ENCODE measurements at places on chromosomes 3 and 15.

- no peaks in the 10 kb centered on the region for H3K4me1 ChIP-seq
- peaks cover 75% of the 10 kb centered on the region for H3K36me3 ChIP-seq
- DNase-seq = no peak
- H3K27me3 ChIP-seq = no peaks in the 10 kb centered on the region
- no peak overlapping the region for H3K27ac ChIP-seq
Observed at GRCh38 chr3:101791778-101792177, 12.8 kb downstream of the NXPE3 start.

GRCh38 chr3:135918600-135918999 lies 46.9 kb upstream of the PPP2R3A start:
- no peaks in the 10 kb centered on the region for H3K27me3 ChIP-seq
- H3K36me3 ChIP-seq = no peaks in the 10 kb centered on the region
- no peak overlapping the region for H3K4me3 ChIP-seq
- DNase-seq = no peak
- peaks cover 3% of the 10 kb centered on the region for H3K4me1 ChIP-seq

DNA sequence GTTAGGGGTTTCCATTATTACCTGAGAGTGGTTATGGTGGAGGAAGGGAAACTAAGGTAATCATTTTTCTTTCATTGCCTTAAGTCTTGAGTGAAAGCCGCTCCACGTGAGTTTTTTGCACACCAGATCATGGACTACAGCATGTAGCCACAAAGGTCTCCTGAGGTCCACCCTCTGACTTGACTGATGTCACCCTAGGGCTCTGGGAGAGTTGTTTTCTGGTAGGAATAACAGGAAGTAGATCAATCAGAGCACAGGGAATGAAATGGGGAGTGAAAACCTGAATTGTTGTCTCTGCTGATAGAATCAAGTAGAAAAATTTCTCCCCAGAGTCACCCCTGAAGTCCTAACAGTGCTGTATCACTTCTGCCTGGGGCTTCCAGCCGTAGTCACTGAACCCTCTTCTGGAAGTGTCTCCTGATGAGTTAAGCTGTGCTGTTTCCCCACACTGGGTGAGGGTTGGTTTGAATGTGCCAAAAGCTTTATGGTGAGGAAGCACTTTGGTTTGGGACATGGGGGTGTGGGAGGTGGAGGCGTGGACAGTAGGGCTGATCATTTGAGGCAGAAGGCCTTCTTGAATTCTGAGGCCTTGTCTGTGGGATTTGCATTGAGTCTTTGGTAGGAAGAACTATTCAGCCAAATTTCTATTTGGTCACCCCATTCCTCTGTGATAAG lies 64.3 kb downstream of the SLCO3A1 start:
- H3K36me3 ChIP-seq = peaks cover 10% of the 10 kb centered on the region
- H3K27ac ChIP-seq = peak overlapping the region; percentile 51
- H3K27me3 ChIP-seq = no peaks in the 10 kb centered on the region

DNA sequence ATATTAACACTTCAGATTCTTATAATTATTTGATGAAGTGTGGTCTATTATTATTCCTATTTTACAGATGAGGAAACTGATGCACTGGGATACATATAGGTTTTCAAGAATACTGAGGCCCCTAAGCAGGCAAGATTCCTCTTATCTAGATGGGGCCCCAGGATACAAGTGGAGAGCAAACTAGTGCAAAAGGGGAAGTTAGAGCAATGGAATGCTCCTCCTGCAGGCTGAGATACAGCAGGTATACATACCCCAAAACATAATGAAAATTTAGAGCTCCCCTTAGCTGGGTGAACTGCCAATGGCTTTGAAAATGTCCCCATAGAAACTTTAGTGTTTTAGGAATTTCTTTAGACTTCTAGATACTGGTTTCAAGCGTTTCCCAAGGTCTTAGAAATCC lies 247.1 kb downstream of the CHST2 start:
- H3K4me1 ChIP-seq = no peaks in the 10 kb centered on the region
- H3K27ac ChIP-seq = no peak overlapping the region
- H3K36me3 ChIP-seq = no peaks in the 10 kb centered on the region
- no peak overlapping the region for H3K4me3 ChIP-seq

GRCh38 chr3:75237477-75237876 lies 426.7 kb upstream of the FRG2C start:
- H3K27ac ChIP-seq = no peak overlapping the region
- no peak for DNase-seq
- H3K4me3 ChIP-seq = no peak overlapping the region
- no peaks in the 10 kb centered on the region for H3K36me3 ChIP-seq

DNA sequence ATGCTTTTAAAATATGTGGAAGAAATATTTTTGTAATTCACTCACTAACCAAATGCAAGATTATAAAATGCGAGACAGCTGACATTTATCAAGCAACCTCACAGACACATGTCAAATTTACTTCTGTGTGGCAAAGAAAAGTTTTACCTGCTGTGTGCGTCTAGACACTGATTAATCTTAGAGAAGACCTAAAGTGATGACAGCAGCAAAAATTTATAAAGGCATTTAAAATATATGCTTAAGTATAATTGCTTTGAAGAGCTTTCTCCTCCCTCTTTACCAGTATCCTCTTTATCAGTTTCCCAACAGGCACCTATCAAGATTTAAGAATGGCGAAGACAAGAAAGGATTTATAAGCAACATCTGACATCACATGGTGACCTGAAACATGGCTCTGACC lies 37.3 kb downstream of the UBP1 start:
- H3K4me3 ChIP-seq = no peak overlapping the region
- no peaks in the 10 kb centered on the region for H3K4me1 ChIP-seq
- no peak for DNase-seq
- peaks cover 89% of the 10 kb centered on the region for H3K36me3 ChIP-seq
- H3K27me3 ChIP-seq = no peaks in the 10 kb centered on the region

DNA sequence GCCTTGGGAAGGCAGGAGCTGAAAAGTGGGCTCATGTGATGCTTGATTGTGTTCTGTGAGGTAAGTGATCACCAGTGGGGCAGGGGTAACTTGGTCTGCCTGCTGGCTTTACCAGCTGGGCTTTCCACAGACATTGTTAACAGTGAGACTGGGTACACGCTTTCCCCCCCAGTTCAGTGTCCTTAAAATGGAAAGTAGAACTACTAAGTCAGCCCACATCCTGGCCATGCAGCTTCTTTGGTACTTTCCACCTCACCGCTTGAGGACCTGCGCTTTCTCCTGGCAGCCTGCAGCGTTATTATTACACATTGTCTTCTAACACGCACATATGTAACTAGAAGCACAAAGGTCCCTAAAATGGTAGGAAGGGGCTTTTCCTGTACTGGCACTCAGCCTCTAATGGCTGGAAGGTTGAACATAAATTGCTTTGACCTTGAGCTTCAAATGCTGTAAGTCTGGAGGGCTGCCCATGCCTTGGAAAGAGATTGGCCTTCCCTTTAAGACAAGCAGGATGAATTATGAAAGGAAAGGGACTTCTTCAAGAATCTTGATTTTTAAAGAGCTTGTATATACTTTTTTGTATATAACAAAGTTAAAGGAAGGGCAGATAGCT lies 216.1 kb upstream of the ROPN1 start:
- H3K27me3 ChIP-seq = no peaks in the 10 kb centered on the region
- no peak overlapping the region for H3K4me3 ChIP-seq
- no peak overlapping the region for H3K27ac ChIP-seq
- no peak for DNase-seq
- H3K4me1 ChIP-seq = peaks cover 7% of the 10 kb centered on the region

DNA sequence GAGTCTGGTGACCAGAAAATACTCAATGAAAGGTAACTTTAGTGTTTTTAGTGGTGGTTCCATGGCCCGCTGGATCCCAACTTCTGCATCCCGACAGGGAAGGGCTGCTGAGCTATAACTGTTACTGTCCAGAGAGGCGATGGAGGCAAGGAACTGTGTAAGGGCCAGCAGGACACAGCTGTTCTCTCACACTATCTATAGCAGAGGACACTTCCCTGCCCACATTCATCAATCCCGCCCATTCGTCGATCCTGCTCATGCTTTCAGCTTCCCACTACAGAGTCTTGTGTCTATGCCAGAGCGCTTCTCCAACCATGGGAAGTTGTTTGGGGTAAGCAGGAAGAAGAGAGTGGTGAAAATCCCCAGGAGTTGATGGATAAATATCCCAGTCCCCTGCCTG lies 8.4 kb downstream of the COLQ start:
- H3K27ac ChIP-seq = peak overlapping the region; percentile 33
- no peak for DNase-seq
- no peaks in the 10 kb centered on the region for H3K36me3 ChIP-seq
- no peaks in the 10 kb centered on the region for H3K27me3 ChIP-seq

DNA sequence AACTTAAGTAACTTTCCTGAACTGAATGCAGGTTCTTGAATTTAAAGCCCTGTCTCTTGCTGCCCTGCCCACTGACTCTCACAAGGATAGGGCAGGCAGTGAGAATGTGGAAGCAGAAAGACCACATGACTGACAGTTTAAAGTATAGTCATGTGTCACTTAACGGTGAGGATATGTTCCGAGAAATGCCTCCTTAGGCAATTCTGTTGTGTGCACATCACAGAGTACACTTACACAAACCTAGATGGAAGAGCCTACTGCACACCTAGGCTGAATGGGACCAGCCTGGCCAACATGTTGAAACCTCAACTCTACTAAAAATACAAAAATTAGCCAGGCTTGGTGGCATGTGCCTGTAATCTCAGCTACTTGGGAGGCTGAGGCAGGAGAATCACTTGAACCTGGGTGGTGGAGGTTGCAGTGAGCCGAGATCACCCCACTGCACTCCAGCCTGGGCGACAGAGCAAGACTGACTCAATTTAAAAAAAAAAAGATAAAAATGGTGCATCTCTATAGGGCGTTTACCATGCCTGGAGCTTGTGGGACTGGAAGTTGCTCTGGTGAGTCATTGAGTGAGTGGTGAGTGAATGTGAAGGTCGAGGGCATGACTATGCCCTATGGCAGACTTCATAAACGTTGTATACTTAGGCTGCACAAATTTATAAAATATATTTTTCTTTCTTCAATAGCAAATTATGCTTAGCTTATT lies 18.9 kb upstream of the COPG1 start:
- no peaks in the 10 kb centered on the region for H3K27me3 ChIP-seq
- H3K4me1 ChIP-seq = peaks cover 4% of the 10 kb centered on the region
- no peaks in the 10 kb centered on the region for H3K36me3 ChIP-seq
- peak; percentile 42 for DNase-seq

DNA sequence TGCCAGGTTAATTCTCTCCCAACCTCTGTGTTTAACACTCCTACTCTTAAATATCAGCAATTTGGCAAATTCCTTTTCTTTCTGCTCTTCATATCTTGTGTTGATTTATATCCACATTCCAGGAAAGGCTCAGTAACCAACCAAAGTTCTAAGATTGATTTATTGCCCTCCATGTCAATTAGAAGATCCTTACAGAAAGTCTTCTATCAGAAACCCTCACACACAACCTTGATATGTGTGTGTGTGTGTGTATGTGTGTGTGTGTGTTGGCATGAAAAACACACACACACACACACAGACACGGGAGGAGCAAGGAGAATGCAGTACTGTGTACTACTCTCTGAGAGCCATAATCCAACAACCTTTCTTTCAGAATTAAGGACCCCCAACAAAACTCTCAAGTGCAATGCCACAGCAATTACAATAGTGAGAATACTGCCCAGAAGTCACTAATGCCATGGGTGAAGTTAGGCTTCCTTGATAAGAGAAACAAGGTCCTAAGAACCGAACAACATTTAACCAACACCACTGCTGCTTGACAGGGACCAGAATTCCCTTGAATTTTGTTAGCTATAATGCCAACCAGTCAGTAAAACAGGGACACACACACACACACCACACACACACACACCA lies 1.1 kb downstream of the LSAMP start:
- H3K36me3 ChIP-seq = no peaks in the 10 kb centered on the region
- peaks cover 7% of the 10 kb centered on the region for H3K27me3 ChIP-seq
- H3K27ac ChIP-seq = no peak overlapping the region
- H3K4me1 ChIP-seq = no peaks in the 10 kb centered on the region

- H3K27ac ChIP-seq = peak overlapping the region; percentile 0
- no peak for DNase-seq
- peak overlapping the region; percentile 16 for H3K4me3 ChIP-seq
- H3K4me1 ChIP-seq = peaks cover 48% of the 10 kb centered on the region
- H3K36me3 ChIP-seq = peaks cover 6% of the 10 kb centered on the region
- no peaks in the 10 kb centered on the region for H3K27me3 ChIP-seq
Observed at GRCh38 chr15:43749690-43750345, 3.6 kb downstream of the PDIA3 start.

Measured in tibial artery (tissue), 4 donors.